ENCODE measurements at places on chromosomes 12 and 14.

GRCh38 chr14:88553886-88554456 lies 836 bp downstream of the PTPN21 start:
- no peak for DNase-seq

GRCh38 chr12:94771741-94772140 lies 121.4 kb upstream of the TMCC3 start:
- no peak for DNase-seq

DNA sequence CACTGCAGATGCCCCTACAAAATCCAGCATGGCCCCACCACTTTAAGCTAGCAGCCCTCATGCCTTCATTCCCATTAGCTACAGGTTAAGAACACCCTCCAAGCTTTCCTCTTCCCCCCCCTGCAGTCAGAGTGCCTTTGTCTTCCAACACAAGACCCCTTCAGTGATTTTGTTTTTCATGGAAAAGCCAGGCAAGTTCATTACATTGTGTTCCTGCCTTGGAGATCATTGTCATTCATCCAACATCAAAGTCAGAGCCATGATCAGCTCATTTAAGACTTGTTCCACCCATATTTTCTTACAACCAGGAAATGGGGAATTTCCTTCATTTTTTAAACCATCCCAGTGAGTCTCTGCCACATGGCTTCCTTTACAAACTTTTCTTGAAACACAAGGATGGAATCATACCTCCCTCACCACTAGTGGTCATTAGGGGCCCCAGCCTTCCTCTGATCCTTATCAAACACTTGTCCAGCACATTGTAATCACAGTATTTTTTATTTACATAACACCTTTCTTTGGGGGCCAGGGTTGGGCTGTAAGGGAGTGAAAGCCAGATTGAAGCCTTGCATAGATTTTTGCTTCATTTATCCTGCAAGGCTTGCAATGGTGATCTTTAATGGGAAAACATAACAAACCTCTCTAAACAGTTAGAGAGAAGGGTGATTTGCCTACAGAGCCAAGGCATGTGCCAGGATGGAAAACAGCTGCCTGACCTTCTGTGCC lies 765.3 kb downstream of the MED13L start:
- no peak for DNase-seq

DNA sequence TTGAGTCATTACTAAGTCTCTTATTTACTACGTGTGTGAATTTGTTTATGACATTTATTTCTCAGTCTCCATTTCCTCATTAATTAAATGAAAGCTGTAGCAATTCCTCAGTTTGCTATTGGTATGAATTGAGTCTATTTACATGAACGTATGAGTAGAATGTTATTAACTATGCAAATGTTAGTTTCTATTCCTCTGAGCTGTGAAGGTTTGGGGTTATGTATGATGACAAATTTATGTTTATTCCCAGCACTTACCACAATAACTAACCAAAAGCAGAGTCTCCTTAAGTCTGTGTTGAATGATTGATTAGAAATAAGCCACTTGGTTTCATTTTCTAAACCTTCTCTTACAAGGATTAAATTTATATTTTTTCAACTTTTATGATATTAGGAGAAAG lies 1340.9 kb downstream of the FSCB start:
- no peak for DNase-seq

DNA sequence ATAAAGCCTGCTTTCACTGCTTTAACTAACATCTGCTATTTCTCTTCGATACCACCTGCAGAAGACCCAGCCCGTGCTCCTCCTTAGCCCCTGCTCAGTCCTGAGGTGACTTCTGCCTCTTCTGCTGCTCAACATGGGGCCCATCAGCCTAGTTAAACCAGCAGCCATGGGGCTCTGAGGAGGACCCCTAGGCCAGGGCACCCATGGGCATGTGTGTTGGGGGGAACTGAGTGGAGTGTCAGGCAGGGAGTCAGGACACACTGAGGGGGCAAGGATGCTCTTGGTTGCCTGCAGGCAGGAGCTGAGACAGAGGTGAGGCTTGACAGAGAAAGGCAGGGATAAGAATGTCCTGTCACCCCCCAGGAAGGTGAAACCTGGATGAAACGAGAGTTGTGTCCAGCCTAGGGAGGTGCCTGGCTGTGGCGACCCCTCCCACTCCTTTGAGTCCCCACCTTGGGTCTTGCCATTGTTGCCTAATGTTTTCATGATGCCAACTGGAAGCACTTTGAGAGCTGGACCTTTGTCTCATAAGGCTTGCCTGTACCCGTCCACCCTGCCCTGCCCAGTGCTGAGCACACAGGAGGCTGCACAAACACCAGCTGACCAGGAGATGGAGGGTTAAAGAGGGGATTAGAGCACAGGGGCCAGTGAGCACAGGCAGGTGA lies 12.5 kb upstream of the RABGGTA start:
- no peak for DNase-seq

GRCh38 chr14:106436310-106436905 lies 910.0 kb downstream of the TMEM121 start:
- no peak for DNase-seq

- DNase-seq = peak; percentile 57
Measured at GRCh38 chr12:58425481-58426392, 484.4 kb downstream of the ATP23 start.

DNA sequence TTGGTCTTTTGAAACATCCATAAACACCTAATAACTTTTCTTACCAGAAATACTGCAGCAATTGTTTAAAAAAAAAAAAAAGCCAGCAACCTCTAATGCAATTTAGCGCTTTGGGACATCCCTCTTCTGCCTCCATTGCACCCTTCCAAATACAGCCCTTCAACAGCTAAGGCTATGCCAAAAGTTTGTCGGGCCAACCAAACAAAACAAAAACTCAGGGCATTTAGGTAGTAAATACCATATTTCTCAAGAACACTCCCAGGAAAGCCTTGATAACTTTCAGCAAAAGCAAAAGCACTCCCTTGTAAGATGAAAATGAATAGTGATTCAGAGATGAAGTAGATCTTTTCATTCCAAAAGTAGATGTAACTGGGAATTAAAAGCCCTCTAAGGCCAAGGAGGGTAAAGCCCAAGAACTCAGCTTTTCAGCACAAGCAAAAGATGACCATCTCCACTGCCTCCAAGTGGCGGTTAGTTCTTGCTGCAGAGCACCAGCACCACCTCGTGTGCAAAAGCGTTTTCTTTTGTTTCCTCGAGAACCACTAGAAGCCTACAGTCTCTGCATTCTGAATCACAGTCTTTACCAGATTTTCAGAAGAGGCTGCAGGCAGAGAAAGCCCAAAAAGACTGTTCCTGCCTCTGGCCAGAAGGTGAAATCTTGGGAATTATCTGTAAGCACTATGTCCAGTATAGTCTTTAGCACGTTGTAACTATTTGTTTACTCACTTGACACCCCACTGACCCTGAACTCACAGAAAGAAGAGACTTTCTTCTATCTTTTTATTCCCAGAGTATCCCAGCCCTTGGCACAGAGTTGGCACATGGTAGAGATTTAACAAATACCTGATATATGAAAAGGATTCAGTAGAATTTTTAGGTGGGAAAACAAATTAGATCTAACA lies 53.1 kb downstream of the SIX6 start:
- peak; percentile 31 for DNase-seq

GRCh38 chr12:57615637-57616036 lies 4.4 kb downstream of the ARHGEF25 start:
- no peak for DNase-seq

GRCh38 chr12:27076468-27076867 lies 5.9 kb downstream of the C12orf71 start:
- DNase-seq = no peak

DNA sequence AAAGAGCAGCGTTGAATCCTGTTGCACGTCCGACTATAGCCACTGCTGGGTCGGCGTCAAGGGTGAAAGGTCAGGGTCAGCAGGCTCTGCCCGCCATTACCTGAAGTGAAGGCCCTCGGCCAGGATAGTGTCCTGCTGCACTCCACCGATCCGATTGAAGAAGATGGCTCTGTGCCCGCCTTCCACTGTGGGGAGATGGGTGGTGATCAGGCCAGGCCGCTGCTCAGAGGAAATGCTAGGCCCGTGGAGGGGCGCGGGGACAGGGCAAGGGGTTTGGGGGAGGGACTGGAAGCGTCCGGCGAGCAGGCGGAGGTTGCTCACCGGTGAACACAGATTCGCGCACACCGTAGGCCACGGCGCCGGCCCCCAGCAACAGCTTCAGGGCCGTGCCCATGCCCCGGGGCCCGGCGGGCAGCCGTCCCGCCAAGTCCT lies 352 bp downstream of the PHB2 start:
- DNase-seq = peak; percentile 55

DNA sequence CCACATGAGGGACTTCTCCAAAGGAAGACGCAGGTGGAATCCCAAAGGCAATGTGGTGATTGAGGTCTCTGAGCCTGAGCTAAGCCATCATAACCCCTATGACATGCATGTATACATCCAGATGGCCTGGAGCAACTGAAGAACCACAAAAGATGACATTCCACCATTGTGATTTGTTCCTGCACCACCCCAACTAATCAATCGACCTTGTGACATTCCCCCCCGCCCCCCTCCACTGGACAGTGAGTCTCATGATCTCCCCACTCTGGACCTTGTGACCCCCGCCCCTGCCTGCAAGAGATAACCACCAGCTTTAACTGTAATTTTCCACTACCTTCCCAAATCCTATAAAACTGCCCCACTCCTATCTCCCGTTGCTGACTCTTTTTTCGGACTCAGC lies 87.9 kb downstream of the VCPKMT start:
- DNase-seq = no peak

DNA sequence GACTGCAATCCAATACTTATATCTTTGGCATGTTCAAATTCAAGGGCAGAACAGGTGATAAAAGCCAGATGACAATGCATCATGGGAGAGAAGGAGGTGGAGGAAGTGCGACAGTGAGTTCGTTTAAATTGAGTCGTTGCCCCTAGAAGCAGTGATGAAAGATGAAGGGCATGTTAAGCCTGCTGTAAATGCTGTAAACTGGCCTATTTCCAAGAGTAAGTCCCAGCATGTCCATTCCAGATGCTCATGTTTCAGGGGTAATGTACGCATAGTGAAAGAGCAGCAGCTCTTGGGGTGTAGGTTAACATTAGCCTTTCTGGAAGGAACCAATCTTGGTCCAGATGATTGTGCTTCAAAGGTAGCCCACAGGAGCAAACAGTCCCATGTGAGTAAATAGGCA lies 97.1 kb downstream of the C2CD5 start:
- DNase-seq = no peak

GRCh38 chr14:94129111-94129757 lies at the start of gene IFI27L2:
IFI27L2 (minus strand) TSS chr14:94129604; CDS start chr14:94129564, 40 bp downstream.
- peak; percentile 75 for DNase-seq

DNA sequence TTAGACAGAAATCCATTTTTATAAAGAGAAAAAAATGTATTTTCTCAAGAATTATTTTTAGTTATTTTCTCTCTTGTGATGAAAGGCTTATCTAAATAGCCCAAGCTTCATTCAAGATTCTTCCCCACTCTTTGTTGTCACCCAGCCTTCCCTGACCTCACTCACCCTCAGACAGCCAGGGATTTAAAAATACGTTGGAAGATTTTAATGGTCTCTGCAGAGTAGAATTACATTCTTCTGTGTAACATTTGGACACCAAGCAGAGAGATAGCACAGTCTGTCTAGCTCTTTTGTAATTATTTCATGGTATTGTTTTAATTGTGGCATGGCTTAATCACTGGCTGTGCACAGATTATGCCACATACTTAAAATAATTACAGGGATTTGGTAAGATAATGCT lies 130.3 kb downstream of the IGF1 start:
- DNase-seq = no peak

- DNase-seq = no peak
Measured at GRCh38 chr14:106209755-106210154, 683.4 kb downstream of the TMEM121 start.

- DNase-seq = no peak
Measured at GRCh38 chr12:131151558-131152345, 198.0 kb downstream of the ADGRD1 start.

- no peak for DNase-seq
Measured at GRCh38 chr14:79369359-79370332, 841.7 kb downstream of the DIO2 start.

DNA sequence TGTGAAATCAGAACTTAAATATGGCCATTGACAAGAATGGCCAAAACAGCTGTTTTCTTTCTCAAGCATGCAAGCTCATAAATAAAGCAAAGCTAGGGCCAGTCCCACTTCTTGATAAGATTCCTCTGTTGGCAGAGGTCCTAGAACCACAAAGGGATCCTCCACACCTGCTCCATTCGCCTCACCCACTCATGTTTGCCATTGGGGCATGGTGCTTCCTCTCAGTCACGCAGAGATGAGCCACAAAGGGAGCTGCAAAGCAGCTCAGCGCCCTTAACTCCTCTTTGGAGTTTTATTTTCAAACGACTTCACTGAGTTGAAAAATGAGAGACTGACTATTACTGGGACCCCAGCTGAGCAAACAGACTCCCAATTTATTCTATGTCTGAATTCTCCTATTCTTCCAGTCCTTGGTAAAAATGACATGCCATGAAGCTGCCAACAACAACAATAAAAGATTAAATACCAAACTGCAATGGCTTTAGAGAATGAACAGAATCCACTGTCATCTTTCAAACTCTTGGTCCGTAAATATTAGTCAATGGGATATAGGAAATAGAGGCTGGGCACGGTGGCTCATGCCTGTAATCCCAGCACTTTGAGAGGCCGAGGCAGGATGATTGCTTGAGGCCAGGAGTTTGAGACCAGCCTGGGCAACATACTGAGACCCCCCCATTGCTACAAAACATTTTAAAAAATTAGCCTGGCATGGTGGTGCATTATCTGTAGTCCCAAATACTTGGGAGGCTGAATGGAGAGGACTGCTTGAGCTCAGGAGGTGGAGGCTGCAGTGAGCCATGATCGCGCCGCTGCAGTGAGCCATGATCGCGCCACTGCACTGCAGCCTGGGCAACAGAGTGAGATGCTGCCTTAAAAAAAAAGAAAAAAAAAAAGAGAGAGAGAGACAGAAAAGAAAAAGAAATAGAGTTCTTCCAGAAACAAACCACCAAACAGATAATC lies 16.4 kb downstream of the MANSC1 start:
- DNase-seq = no peak

DNA sequence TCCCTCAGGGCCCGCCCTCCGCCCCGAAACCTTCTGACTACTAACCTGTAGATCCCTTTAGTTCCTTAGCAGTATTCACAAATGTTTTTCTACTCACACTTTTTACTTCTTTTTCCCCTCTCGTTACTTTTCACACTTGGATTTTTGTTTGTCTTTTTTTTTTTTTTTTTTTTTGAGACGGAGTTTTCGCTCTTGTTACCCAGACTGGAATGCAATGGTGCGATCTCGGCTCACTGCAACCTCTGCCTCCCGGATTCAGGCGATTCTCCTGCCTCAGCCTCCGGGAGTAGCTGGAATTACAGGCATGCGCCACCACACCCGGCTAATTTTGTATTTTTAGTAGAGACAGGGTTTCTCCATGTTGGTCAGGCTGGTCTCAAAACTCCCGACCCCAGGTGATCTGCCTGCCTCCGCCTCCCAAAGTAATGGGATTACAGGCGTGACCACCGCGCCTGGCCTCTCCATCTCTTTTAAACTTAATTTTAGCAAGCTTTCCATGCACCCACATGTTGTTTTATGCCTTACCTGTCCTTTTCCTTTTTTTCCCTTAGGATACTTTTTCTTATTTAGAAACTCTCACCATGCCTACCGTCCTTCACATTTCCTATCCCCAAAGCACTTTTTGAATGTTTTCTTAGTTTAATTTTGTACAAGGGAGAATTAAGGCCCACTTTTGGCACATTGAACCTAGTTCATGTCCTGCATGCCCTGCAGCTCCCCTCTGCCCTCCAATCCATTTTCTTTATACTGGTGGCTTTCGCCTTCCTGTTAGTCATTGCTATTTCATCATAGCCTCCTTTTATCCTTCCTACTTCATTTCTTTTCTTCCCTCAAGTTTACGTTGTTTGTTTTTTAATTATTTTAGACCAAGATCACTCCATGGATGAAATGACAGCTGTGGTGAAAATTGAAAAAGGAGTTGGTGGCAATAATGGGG lies 1.1 kb downstream of the SP1 start:
- peak; percentile 38 for DNase-seq
